Ascending aorta (tissue), 2 donors: ENCODE measurements at places on chromosomes 4 and X. TPM values are rescaled to one million over a fixed set of nuclear protein-coding genes. Genes with fewer than 3 reads are reported as not detected.

The PROM1 gene
- 7.2 TPM for total RNA-seq

The BEND2 gene
- not detected for total RNA-seq

DNA sequence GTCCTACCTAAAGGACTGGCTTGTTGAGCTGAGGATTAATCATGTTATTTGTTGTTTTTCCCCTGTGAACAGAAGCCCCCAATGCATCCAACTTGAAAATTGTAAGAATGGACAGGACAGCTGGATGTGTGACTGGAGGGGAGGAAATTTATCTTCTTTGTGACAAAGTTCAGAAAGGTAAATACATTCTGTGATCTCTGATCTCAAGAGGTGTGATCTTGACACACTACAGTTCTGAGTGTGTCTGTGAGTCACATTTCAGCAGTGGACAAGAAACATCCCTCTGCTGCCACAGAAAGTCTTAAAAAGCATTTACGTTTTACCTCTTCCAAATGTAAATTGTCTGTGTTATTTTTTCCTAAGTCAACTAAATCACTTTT, 79.3 kb downstream of the NFKB1 start:
- no peak for DNase-seq
- no peaks in the 10 kb centered on the region for H3K4me1 ChIP-seq
- H3K27ac ChIP-seq: no peak overlapping the region
- H3K4me3 ChIP-seq: no peak overlapping the region
- H3K27me3 ChIP-seq: no peaks in the 10 kb centered on the region
- H3K36me3 ChIP-seq: peaks cover 23% of the 10 kb centered on the region

GRCh38 chrX:71250841-71251240, 3.1 kb downstream of the ZMYM3 start:
- no peak overlapping the region for H3K27ac ChIP-seq
- no peak overlapping the region for H3K4me3 ChIP-seq
- no peak for DNase-seq
- peaks cover 22% of the 10 kb centered on the region for H3K36me3 ChIP-seq
- H3K4me1 ChIP-seq: peaks cover 8% of the 10 kb centered on the region

- H3K36me3 ChIP-seq: no peaks in the 10 kb centered on the region
- H3K27ac ChIP-seq: no peak overlapping the region
- DNase-seq: no peak
- H3K4me3 ChIP-seq: no peak overlapping the region
- H3K27me3 ChIP-seq: no peaks in the 10 kb centered on the region
- H3K4me1 ChIP-seq: no peaks in the 10 kb centered on the region
Measured at GRCh38 chr4:108210989-108211835, 42.5 kb upstream of the LEF1 start.

DNA sequence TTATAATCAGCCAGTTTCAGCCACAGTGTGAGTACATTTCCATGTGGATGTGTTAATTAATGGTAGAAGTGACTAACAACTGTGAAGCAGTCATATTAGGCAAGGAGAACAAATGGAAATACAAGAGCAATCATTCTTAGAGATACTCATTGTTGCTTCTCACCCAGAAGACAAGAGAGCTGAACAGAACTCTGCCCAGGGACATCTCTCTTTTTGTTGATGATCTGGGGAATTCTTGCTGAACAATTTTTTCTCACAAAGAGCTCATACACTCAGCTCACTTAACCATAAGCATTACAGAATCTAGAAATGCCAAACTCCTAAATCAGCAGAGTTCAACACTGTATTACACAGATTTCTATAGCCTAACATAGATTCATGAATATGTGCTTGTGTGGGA, 150.1 kb downstream of the COMMD8 start:
- H3K4me1 ChIP-seq: no peaks in the 10 kb centered on the region
- H3K36me3 ChIP-seq: no peaks in the 10 kb centered on the region
- no peak for DNase-seq
- no peak overlapping the region for H3K27ac ChIP-seq
- H3K4me3 ChIP-seq: no peak overlapping the region
- no peaks in the 10 kb centered on the region for H3K27me3 ChIP-seq

GRCh38 chr4:604131-604530, 21.2 kb upstream of the PDE6B start:
- H3K36me3 ChIP-seq: no peaks in the 10 kb centered on the region
- H3K4me1 ChIP-seq: no peaks in the 10 kb centered on the region
- no peak overlapping the region for H3K4me3 ChIP-seq
- no peak overlapping the region for H3K27ac ChIP-seq
- DNase-seq: no peak

The TREX2 gene
- 0.21 TPM for total RNA-seq

DNA sequence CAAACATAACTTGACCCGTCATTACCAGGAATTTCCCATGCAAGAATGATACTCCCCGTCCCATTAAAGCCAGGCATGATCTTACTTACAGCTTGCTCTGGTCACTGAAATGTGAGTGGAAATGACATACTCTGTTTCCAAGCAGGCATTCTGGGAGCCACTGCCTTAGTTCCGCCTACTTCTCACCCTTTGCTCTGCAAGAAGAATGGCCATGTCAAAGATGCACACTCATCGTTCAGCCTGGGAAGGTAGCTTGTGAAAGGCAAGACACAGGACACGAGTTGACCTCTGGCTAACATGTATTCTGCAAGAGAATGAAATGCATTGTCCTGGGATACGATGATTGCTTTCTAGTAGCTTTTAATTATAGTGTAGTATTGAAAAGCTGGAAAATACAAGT, 1144.4 kb downstream of the NLGN4X start:
- DNase-seq: no peak
- H3K36me3 ChIP-seq: no peaks in the 10 kb centered on the region
- no peak overlapping the region for H3K27ac ChIP-seq
- H3K4me3 ChIP-seq: no peak overlapping the region

GRCh38 chrX:119222932-119223331, 13.2 kb upstream of the PGRMC1 start:
- DNase-seq: no peak
- H3K4me3 ChIP-seq: no peak overlapping the region
- no peak overlapping the region for H3K27ac ChIP-seq
- H3K27me3 ChIP-seq: no peaks in the 10 kb centered on the region
